ENCODE measurements at places on chromosomes 5 and 9.

- ATAC-seq = no peak
Observed at GRCh38 chr9:113403646-113404045, 2.6 kb upstream of the ALAD start.

DNA sequence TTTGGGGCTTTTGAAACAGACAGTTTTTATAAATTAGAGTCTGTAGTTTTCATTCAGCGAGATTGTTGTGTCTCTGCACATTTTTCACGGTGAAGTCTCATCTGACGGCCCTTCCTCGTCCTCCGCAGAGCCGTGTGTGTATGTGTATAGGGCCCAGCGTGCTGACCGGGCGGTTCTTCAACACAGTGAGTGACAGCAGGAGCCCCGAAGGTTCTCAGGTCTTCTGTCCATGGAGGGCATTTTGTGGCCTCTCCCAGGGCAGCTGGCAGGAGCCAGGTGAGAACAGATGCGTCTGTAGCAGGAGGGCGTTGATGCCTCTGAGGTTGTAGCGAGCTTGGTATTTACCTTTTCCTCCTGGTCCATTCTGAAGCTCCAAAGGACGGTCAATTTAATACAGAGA, 116.0 kb upstream of the LPCAT1 start:
- ATAC-seq = no peak

DNA sequence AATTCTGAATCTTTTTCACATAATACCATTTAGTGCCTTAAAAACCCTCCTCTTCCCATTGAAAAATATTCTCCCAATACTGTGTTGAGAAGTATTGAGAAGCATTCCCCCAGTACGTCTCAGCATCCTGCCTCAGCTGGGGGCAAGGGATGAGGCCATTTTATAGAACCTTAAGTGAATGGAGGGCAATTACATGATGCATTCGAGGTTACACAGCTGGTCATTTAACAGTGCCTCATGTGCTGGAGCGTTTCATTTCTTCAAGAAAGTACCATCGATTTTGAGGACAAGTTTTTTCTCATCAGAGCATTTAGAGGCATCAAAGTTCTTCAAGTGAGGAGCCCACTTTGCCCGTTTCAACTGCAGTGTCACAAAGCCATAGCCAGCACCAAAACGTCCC, 135.6 kb downstream of the DOCK2 start:
- ATAC-seq = no peak

DNA sequence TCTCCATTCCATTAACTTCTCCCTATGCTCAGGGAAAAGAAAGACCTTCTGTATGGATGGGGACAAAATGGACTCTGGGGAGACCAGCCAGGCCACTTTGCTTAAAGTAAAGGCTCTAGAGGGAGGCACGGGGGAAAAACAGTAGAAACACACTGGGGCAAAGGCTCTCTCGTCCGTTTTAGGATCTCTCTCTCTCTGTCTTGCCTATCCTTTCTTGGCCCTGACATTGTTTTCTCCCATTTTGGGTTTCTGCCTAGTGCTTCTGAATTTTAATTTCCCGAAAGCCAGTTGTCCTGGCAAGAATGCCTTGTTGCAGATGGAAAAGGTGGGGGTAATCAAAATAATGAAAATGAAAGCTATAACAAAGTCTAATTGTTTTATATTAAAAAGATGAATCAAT, 28.2 kb downstream of the NMUR2 start:
- ATAC-seq = no peak

DNA sequence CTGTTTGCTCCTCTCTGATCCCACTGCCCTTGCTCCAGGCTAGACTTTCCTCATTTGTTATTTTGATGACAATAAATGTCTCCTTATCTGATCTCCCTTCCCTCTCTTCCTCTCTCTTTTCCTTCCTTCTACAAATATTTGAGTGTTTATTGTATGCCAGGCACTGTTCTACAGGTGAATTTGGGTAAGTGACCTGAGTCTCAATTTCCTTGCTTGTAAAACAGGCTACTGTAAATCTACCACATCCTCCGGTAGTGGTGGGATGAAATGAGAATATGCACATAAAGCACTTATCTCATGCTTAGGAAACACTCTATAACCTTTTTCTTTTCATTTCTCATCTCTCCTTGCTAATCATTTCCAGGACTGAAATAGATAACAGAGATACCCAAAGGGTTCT, 86.4 kb downstream of the HMHB1 start:
- no peak for ATAC-seq

DNA sequence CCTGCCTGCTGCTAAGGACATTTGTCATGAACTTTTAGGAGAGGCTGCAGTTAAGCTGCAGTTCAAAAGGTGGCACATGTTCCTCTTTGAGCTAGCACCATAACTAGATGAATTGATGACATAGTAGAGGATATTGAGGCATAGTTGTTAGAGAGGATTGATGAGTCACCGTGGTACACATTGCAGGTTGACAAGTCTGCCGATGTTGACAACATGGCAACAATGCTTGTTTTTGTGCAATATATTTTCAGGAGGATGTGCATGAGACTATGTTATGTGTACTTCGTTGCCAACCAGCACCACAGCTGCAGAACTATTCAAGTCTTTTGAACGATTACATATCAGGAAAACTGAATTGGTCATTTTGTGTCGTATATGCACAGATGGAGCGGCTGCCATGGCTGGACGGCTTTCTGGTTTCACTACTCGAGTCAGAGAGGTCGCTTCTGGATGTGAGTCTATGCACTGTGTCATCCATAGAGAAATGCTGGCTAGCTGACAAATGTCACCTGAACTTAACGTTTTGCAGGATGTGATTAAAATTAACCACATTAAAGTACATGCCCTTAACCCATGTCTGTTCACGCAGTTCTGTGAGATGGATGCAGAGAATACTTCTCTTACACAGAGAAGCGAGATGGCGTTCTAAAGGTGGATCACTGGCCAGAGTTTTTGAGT, 24.2 kb downstream of the ANP32B start:
- no peak for ATAC-seq

DNA sequence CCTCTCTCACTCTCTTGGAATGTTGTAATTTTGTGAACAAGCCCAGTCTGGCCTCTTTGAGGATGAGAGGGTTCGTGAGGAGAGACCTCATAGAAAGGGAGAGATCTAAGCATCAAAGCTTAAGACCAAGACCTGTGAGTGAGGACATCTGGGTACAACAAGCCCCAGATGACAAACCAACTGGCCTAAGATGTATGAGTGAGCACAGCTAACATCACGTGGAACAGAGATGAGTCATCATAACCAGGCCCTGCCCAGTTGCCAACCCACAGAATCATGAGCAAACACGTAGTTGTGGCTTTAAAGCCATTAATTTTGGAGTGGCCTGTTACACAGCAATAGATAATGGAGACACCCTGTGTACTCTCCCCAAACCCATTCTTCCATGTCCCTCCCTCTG, 439.1 kb upstream of the KIF2A start:
- ATAC-seq = peak; percentile 88

- no peak for ATAC-seq
Observed at GRCh38 chr5:155591273-155591672, 577.7 kb downstream of the KIF4B start.

- ATAC-seq = no peak
Observed at GRCh38 chr9:120650352-120650751, 63.9 kb downstream of the MEGF9 start.

- no peak for ATAC-seq
Observed at GRCh38 chr9:35517552-35518224, 27.8 kb downstream of the RUSC2 start.

- ATAC-seq = peak; percentile 25
Observed at GRCh38 chr5:119275601-119276173, 80.1 kb upstream of the TNFAIP8 start.

- ATAC-seq = no peak
Observed at GRCh38 chr5:133889271-133889905, 79.0 kb downstream of the C5orf15 start.

GRCh38 chr5:10485142-10485795, 43.6 kb downstream of the ROPN1L start:
- peak; percentile 55 for ATAC-seq

DNA sequence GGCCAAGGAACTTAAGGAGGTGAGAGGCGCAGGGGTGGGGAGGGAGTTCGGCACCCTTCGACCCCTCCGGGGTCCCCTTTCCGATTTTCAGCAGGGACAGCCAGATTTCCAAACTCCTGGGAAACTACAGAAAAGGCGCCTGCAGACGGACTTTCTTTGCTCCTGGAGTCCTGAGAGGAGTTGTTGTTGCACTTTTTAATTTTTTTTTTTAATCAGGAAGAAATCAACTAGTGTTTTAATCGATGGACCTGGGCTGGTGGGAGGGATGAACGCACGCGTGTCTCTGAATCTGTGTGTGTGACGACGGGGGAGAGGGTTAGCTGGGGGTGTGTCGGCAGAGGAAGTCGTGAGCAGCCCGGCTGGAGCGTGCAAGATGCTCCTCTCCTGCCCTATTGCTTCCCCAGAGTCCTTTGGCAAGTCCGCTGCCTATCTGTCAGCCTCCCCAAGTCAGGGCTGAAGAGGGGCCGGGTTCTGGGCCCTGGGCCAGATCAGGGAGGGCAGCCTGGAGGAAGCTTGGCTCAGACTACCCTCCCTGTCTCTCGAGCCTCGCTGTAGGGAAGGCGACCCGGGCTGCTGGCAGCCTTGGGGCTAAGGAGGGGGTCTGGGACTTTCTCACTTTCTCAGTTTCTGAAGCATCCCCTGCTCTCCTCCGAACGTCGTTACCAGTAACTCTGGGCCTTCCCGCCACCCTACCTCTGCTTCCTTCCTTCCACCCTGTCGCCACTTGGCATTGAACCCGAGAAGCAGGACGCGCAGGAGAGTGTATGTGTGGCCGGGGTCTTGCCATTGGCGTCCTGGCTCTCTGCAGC, 731 bp downstream of the PRR16 start:
- ATAC-seq = peak; percentile 54

GRCh38 chr5:152813526-152813925, 408.4 kb upstream of the NMUR2 start:
- ATAC-seq = no peak

DNA sequence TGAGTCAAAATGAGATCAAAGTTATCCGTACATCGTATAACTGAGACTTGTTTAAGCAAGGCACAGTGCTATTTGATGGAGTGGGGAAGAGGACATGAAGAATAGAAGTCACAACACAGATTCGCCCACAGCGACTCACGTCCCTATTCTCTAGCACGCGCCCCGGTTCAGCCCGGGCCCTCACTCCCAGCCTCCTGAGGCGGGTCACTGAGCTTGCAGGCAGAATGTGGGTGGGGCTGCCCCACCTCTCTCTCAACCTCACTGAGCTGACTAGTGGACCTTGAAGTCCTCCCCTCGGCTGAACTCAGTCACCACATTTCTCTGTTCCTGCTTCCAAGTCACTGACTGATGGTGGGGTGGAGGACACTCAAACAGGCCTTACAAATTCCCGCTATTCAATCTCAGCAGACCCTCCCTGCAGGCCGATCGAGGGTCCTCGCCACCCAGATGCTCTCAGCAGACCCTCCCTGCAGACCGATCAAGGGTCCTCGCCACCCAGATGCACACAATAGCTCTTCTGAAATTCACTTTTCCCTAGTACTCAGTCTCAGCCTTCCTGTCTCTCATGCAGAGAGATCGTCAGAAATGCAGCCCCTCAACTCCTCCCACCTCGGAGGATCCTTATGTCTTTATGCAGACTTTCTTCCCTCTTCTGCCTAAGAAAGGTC, 12.9 kb downstream of the GLDC start:
- ATAC-seq = peak; percentile 71

GRCh38 chr5:54753034-54753433, 232.4 kb downstream of the ESM1 start:
- ATAC-seq = peak; percentile 35

DNA sequence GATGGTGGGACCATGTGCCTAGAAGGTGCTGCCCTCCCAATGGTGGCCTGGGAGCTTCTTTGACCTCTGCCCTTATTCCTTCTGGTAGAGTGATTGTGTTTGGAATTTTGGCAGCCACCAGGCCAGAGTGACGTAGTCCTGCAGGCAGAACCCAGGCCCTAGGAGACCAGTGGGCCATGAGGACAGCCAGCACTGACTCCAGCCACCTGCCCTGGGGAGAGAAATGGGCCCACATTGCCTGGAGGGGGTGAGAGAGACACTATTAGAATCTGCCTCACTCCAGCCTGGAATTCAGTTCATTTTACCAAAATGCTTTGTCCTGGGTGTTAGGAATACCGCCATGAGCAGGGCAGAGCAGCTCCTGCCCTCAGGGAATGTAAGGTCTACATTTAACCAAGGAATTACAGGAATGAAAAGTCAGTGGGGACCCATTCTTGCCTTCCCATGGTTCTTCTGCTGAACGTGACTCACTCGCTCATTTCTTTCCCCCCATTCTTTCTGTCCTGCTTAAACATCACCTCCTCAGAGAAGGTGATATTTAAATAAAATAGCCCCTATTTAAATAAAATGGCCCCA, 5.5 kb upstream of the COL27A1 start:
- no peak for ATAC-seq

- peak; percentile 49 for ATAC-seq
Observed at GRCh38 chr5:149429839-149430721, 51.0 kb upstream of the IL17B start.

GRCh38 chr5:150333400-150333799, 24.1 kb upstream of the TCOF1 start:
- ATAC-seq = no peak

- ATAC-seq = no peak
Observed at GRCh38 chr5:162684145-162684544, 616.6 kb downstream of the GABRG2 start.

- peak; percentile 97 for ATAC-seq
Observed at GRCh38 chr5:17951392-17952169, 317.3 kb downstream of the TAF11L14 start.

GRCh38 chr5:152116934-152117333, 192.3 kb upstream of the GLRA1 start:
- no peak for ATAC-seq

DNA sequence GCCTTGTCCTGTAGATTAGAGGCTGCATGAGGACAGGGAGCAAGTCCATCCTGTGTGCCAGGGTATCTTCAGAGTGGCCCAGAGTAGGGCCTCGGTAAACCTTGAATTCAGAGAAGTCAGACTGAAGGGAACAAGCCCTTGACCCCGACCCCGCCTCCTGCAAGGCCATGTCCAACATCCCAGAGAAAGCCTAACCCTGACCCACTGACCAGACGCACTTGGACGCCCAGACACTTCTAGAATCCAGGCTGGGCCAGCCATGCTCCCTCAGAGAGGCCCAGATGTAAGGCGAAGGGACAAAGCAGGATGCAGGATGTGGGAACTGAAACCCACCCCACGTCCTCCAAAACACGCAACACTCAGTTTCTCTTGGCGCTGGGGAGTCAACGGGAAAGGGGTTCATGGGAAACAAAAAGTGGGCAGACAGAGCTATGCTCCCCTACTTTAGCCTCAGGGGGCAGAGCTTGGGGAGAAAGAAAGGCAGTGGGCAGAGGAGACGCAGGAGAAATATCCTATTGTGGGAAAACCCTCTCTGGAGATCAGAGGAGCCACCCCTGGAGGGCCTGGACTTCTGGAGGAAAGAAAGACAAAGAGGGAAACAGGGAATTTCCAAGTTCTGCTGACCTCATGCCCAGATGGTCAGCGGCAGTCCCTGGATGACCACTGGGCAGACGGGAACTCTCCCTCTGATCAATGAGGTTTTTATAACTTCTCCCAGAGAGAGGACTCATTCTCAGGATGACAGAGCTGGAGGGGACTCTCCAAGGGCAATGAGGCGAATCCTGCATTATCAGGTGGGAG, 13.0 kb downstream of the TNIP1 start:
- no peak for ATAC-seq

- peak; percentile 25 for ATAC-seq
Observed at GRCh38 chr9:36847781-36848673, 186.0 kb downstream of the PAX5 start.
